ENCODE measurements at places on chromosomes 4 and X.
A peak's percentile ranks its signal among the peaks of the same experiment; 100 is the strongest.

DNA sequence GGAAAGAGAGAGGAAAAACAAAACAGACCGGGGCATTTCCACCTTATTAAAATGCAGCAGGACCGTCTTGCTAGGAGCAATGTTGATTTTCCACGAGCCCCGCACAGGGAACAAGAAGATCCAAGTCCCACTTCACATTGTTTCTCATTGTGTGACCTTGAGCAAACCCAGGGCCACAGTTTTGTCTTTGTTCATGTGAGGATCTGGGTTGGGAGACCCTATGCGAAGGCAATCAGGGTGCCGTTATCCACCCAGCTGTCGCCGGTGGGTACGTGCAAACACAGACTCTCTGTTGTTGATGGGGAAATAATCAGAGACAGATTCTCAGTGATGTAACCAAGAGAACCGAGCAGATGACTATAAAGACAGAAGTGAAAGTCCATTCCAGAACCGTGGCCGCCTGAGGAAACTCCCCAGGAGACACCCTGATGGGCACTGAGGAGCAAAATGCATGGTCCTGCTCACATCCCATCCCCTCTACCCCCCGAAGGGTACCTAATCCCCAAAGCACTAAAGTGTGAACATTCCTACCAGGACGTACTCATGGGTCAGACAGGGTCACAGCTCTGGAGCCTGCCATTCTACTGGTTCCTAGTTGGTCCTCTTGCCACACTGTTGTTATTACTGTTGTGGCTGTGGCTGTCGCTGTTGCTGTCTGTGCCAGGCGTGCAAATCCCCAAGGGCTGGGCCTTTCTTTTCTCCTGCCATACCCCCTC lies 102.7 kb upstream of the RBPJ start:
- DNase-seq = no peak

DNA sequence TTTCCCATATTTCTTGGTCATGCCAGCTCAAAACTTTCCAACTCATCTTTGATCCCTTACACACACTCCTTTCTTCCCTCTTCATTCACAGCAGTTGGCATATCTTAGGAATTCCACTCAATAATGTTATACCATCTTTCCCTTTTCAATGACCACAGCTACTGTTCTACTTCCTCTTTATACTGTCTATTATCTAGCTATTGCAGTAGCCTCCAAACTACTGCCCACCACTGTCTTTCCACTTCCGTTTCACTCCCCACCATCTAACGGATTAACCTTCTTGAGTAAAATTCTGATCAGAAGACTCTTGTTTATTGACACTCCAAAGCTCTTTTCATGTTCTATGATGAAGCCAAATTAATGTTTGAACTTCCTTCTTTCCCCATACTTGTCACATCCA lies 55.8 kb downstream of the ADAMTS3 start:
- no peak for DNase-seq

GRCh38 chrX:135484641-135485289 lies 35.7 kb upstream of the INTS6L start:
- DNase-seq = peak; percentile 5

DNA sequence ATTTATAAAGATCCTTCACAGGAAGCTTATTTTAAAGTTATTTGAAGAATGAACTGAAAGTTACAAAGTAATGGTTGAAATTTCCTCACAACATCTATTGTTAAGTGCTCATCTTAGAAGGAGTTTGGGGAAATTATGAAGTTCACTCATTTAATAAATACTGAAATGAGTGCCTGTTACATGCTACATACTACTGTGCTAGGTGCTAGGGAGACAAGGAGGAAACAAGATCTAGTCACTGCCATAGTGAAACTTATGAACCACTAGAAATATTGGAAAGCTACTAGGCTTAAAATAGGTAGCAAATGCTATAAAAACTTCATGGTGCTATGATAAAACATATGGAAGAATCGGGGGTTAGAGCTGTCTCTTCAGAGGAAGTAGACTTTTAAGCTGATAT lies 97.1 kb downstream of the JADE1 start:
- DNase-seq = no peak

DNA sequence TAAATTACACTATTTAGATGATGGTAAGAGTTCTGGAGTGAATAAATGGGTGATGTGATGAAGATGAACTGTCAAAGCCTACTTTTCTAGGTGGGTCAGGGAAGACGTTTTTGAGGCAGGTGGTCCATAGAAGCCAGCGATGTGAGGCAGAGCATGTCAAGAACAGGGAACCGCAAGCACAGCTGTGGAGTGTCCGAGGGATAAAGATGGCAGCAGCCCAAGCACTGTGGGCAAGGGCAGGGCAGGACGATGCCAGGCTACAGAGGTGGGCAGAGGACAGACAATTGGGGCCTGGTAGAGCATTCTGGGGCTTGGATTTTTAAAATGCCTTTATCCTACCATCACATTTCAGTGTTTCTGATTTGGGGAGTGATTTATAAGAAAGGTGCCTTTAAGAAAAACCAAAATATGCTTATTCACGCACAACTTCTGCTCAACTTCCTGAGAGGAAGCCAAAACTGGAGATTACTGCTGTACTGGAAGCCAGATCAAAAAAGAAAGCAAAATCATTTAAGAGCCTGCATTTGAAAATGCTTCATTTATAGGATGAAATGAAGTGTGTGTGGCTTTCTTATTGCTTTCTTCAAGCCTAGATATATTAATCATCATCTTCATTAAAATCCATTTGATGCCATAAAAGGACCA lies 119.0 kb upstream of the WDR17 start:
- no peak for DNase-seq

- no peak for DNase-seq
These were observed 121.0 kb upstream of the EPHA5 start for GRCh38 chr4:65791111-65791811.

GRCh38 chrX:109654516-109655109 lies 29.6 kb upstream of the KCNE5 start:
- no peak for DNase-seq

- no peak for DNase-seq
These were observed 91.8 kb downstream of the REPS2 start for GRCh38 chrX:17038277-17038676.

GRCh38 chr4:2258091-2259035 lies 3.5 kb downstream of the MXD4 start:
- DNase-seq = no peak

GRCh38 chr4:123599920-123600810 lies 203.6 kb downstream of the SPRY1 start:
- peak; percentile 1 for DNase-seq

GRCh38 chr4:139535871-139536234 lies 20.2 kb downstream of the SETD7 start:
- no peak for DNase-seq

DNA sequence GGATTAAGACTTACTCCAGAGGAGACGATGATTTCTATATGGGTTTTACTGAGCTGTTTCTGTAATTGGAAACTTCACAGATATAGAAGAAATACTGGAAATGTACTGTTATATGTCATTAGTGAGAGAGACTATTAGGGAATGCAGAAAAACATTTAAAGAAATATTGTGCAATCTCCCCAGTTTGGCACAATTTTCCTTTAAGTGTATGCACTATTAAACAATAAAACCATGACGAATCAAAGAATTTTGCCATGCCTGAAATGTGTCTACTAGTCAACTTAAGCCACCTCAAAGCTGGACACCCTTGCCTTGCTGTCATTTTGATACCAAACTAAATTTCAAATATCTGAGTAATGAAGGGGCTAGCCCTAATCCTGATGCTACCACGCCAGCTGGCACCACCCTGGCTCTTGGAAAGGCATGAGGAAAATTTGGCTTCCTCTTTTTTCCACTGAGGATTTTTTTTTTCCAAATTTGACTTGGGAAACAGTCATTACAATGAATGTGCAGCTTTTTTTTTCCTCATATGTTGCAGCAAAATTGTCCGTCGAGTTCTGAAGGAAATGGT lies 36.1 kb downstream of the MTTP start:
- no peak for DNase-seq

DNA sequence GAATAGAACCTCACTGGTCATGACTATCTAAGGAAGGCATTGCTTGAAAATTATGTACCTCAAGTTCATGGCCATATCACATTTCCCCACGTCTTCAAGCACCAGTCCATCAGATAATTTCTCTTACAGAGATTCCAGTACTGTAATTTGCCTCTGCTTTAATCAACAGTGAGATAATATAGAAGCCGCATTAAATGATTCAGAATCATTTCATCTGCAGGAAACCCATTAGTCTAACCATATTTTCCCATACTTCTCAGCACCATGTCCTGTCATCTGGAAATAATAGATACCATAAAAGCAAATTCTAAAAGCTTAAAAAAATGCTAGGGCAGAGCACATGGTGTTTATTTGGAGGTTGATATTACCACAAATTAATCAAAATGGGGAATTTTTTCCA lies 310.3 kb upstream of the SLIT2 start:
- DNase-seq = no peak

- no peak for DNase-seq
These were observed 402.9 kb downstream of the PCDH18 start for GRCh38 chr4:137129441-137129840.

DNA sequence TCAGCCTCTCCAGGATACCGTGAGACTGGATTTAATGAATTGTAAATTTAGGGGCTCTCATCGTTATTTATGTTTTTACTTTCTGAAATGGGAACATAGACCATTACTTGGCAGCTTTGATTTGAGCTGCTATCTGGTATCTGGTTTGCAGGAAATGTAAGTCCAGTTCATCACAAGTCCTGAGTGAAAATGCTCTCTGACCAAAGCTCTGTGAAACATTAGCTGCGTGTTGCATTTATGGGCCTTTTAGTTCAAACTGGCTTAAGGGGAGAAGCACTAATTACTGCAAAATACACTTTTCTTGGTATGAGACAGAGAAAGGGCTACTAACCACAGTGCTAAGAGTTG lies 420 bp downstream of the CC2D2A start:
- no peak for DNase-seq

- no peak for DNase-seq
These were observed 2028.3 kb downstream of the PCDH7 start for GRCh38 chr4:32748498-32748897.

GRCh38 chr4:113455061-113455460 lies 306.5 kb downstream of the CAMK2D start:
- peak; percentile 9 for DNase-seq

- DNase-seq = no peak
These were observed 1513.2 kb downstream of the ARAP2 start for GRCh38 chr4:34731070-34731469.

All from NCI-H2171 treated with DMSO at 0.1 percent for 48 hours (cell line).